ENCODE measurements at places on chromosomes 2 and 18.

- DNase-seq: peak; percentile 29
These were observed 17.7 kb downstream of the PLA2R1 start for GRCh38 chr2:160044728-160045127.

- no peak for DNase-seq
These were observed 26.6 kb upstream of the MAP3K20 start for GRCh38 chr2:173048897-173049661.

GRCh38 chr2:134245340-134245984, 8.4 kb upstream of the MGAT5 start:
- DNase-seq: peak; percentile 57

DNA sequence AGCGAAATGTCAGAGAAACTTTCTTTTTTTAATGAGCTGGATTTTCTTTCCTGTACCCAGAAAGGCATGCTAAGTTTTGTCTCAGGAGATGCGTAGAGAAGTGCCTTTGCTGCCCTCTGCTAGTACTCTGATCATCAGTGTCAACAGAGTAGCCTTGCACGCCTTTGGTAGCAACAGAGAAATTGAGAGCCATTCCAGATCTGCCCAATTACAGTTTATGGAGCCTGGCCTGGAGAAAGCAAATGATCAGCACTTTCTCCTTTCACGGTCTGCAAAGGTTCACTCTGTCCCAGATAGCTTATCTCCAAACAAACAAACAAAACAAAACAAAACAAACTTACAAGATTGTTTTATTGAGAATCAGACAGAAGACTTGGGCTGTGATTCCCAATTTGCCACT, 792.8 kb upstream of the PIK3C3 start:
- DNase-seq: no peak

DNA sequence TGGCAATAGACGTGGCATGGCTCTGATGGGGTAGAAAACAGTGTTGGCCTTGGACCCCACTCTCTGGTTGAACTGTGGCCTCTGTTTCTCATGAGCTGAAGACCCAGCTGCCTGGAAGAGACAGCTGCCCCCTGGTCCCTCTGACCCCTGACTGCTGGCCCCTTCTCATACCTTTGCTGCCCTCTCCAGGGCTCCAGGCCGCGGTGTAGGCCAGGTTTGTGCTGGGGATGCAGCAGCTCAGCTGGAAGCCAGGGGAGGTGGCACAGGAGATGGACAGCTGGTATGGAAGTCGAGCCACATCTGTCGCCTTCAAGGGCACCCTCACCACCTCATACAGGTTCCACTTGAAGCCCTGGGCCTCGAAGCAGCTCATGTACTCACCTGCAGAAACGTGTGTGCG, 31.7 kb upstream of the SELENOI start:
- peak; percentile 58 for DNase-seq

- DNase-seq: no peak
These were observed 266.2 kb downstream of the FBXO15 start for GRCh38 chr18:73881396-73881917.

GRCh38 chr2:121146630-121147029, 138.4 kb downstream of the TFCP2L1 start:
- DNase-seq: no peak

- DNase-seq: no peak
These were observed 42.4 kb downstream of the ITGB1BP1 start for GRCh38 chr2:9380702-9381628.

- DNase-seq: no peak
These were observed 119.7 kb upstream of the ETAA1 start for GRCh38 chr2:67277450-67277849.

DNA sequence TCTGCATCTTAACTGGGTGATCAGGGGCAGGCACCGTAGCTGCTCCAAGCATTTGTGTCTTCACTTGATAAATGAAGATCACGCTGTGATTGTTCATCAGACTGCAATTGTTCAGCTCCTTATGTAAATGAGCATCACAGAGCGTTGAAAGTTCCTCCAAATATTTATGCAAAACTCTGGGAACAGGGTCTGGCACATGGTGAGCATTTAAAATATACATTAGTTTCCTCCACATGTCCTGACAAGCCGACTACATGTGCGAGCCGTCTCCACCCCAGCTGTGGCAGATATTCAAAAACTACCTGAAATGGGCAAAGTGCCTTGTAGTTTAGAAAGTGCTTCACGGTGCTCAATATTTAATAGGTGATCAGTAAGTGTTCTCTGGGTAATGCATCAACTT, 175.1 kb upstream of the ID2 start:
- no peak for DNase-seq

- no peak for DNase-seq
These were observed 446.4 kb upstream of the RAB12 start for GRCh38 chr18:8162802-8163201.

GRCh38 chr2:183123959-183124221, 353 bp upstream of the NUP35 start:
- no peak for DNase-seq

GRCh38 chr2:232492963-232493700, 5.5 kb upstream of the ECEL1 start:
- no peak for DNase-seq

GRCh38 chr2:176561706-176562105, 292.5 kb downstream of the MTX2 start:
- DNase-seq: no peak

GRCh38 chr2:172340394-172340793, 87.0 kb upstream of the ITGA6 start:
- DNase-seq: no peak

GRCh38 chr2:2095360-2096093, 235.5 kb downstream of the MYT1L start:
- no peak for DNase-seq

GRCh38 chr2:232576995-232577394, 26.5 kb downstream of the EIF4E2 start:
- no peak for DNase-seq

DNA sequence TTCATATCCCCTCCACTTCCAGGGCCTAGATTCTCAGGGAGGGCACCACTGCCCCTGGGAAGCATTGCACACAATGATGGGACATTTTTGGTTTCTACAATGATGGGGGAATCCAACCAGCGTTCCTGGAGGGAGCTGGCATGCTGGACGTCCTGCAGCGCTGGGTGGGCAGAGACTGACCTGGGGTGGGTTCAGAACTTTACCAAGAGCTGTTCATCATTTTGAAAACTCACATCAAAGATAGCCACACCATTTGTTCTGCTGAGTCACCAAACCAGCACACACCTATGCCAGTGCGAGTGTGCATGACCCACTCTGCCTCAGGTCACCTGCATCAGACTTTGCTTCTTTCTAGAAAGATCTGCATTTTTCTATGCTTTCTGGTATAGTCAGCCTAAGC, 14.1 kb upstream of the ARMC9 start:
- no peak for DNase-seq

GRCh38 chr2:24315669-24316068, 44.7 kb downstream of the ITSN2 start:
- no peak for DNase-seq

DNA sequence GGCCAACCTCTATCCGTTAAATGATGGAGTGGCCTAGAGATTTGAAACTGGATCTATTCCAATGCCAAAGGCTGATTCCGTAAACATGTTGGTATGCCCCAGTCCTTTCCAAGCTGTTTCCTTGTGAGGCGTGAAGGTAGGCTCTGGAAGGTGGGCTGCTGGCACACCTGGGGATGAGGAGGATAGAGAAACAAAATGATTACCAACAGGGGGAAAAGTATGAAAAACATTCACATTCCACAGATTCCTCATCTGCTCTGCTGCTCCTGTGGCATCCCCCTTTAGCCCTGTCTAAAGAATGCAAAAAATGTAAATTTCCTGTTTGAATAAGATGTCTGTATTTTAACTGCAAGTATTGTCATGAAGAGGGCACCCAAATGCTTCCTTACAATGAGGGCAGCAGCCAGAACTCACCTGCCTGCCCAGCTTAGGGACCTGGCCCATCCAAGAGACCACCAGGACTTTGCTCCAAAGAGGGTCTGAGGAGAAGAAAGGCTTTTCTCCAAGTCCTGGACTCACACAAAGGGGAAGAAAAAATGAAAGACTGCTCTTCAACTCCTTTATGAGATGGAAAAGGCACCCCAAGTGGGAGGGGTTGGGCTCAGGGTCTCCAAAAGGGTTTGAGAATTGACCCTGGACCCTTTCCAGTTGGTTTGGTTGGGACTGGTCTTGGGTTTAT, 132.3 kb upstream of the PELI1 start:
- DNase-seq: peak; percentile 53

DNA sequence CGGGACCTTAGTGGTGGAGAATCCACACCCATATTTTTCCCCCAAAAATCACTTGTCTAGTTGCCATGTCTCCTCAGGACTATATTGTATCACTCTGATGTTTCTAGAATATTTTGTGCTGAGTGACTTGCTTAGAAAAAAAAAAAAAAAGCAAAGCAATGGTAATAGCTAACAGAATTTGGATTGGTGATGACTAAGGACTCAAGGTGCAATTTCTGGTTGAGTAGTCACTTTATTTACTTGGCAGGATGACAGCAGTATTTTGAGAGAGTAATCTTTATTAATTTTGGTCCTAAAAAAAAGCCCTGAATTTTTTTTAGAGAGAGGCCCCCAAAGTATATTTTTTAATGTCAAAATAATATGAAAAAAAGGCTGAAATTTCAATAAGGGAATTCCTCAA, 32.8 kb upstream of the MYO3B start:
- DNase-seq: no peak

DNA sequence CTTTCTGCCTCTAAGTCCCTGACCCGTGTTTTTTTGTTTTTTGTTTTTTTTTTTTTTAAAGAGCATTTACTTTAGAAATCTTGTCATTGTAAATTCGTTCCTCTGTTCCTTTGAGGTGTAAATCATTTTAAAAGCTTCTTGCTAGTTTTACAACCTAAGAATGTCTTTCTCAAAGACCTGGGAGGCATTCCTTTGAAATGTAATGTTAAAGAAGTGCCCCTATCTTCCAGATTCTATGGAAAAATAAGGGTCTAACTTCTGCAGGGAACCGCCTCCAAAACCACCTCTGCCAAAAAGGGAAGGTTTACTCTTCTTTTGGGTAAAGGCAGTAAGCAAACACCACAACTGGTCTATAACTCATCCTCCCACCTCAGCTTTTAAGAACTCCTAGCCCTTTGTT, 259.6 kb upstream of the ZNF804A start:
- DNase-seq: peak; percentile 17

DNA sequence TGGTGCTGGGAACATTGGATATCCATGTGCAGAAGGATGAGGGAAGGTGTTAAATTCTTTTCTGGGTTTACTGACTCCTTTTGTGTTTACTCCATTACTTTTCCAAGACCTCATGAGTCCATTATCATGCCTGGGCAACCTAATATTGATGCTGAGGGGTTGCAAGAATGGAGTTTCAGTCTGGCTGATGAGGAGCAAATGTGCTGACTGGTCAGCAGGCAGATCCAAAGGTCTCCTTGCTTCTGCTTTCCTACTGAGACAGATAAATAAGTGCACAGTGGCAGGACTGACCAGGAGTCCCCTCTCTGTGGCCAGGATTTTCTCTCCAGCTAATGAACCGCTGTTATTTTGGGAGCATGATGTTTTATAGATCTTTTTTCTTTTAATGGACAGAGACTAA, 43.6 kb upstream of the WIPF1 start:
- no peak for DNase-seq

DNA sequence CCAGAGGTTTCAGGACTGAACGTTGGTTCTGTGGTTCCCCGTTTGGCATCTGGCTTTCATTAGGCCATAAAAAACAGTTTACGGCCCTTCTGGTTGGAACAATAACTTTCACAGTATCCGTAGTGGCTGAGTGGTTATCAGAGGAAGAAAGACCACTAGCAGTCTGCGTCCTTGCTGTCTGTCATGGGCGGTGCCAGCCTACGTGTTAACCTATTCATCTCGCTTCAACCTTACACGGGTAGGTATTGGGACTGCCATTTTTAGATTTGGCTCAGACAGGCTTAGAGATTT, 42.6 kb upstream of the ROCK2 start:
- DNase-seq: no peak

Measured in iPS-NIHi11 (cell line).